ENCODE measurements at places on chromosomes 6 and 20.

DNA sequence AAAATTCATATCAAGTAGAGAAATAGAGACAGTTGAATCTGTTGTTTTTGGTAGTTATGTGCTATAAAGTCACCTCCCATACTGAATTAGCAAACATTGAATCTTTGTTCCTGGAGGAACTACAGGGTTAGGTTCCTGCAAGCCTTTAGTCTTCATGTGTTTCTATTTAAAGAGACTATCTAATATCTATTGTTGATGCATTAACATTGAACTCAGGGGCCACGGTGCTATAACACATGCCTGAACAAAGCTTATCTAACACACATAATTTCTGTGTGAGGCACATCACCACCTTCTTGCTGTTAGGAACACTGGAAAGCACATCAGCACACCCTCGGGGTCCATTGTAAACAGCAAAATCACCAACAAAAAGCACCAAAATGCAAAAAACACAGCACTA, 21.2 kb downstream of the ARFGEF2 start:
- no peak for DNase-seq

DNA sequence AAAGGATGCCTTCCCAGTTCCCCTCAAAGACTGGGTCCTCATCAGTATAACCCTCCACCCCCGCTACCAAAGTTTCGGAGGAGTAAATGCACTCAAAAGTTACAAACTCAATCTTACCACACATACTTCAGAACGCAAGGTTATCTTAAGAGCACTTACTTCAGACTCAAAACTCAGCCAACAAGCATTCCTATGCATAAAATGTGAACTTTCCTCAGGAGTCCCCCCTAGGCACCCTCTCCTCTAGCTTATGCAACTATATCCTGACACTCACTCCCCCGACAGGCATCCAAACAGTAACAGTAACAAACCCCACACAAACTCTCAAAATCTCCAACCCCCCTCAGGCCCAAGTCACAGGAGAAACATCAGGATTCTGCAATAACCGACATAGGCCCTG, 11.1 kb upstream of the ADTRP start:
- no peak for DNase-seq

DNA sequence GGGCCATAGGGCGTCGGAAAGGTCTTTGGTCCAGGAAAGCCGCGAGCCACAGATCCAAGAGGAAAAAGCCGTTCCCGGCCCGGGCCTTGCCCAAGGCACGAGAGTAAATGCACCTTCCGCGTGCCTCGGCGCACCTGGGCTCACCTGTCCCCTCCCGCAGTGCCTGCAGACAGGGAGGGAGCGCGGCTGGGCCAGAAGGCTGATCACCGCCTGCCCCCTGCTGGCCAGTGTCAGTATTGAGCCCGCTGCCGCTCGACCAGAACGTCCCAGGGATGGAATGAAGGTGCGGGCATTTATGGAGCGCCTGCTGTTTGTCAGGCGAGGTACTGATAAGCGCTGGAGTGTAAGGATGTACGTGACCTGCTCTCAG, 679 bp upstream of the LPIN3 start:
- DNase-seq = peak; percentile 94

- no peak for DNase-seq
Observed at GRCh38 chr6:16136091-16136490, 7.2 kb downstream of the MYLIP start.

- no peak for DNase-seq
Observed at GRCh38 chr6:71908162-71908765, 21.9 kb downstream of the RIMS1 start.

DNA sequence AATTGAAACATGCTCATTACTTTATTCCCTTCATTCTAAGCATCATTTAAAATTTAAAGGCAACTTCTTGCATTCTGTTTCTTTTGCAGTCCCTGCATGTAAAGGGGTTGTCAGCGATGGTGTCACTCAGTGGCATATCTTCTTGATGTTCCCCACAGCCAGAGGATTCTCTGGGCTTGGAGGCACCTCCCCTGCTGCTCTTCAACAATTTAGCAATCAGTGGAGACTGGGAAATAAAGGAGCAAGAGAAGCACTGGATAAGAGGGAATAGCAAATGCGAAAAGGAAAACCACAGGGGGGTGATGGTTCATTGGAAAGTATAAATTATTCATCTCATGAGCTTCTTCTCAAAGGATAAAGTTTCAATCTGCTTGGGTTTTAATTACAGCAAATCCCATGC, 30.7 kb upstream of the MC3R start:
- DNase-seq = no peak

GRCh38 chr6:123091091-123091895, 95.3 kb downstream of the CLVS2 start:
- DNase-seq = no peak

DNA sequence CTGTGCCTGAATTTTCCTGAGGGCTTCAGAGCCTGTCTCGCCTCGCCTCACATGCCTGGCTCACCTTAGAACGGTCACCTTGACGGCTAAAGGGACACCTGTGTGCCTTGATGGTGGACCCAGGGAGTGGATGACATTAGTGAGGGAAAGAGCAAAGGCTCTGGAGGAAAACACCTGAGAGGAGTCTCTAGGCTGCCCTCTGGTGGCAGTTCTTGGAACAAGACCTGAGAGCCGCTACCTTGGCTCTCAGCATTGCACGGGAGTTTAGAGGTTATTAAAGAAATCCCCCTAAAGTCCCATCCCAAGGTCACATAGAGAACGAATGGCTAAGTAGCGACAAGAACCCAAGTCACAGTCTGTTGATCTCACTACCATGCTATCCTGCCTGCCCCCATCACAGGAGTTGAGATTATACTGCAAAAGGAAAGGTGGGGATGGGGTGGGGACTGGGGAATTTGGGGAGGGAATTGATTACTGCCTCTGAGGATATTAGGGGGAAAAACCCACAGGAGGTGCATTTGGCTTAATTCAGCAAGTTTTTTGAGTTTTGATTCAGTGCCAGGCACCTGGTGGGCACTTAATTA, 7.9 kb upstream of the CDSN start:
- peak; percentile 44 for DNase-seq

GRCh38 chr6:157281570-157281969, 41.7 kb downstream of the TMEM242 start:
- no peak for DNase-seq

- no peak for DNase-seq
Observed at GRCh38 chr6:34476921-34477320, 11.0 kb downstream of the PACSIN1 start.

DNA sequence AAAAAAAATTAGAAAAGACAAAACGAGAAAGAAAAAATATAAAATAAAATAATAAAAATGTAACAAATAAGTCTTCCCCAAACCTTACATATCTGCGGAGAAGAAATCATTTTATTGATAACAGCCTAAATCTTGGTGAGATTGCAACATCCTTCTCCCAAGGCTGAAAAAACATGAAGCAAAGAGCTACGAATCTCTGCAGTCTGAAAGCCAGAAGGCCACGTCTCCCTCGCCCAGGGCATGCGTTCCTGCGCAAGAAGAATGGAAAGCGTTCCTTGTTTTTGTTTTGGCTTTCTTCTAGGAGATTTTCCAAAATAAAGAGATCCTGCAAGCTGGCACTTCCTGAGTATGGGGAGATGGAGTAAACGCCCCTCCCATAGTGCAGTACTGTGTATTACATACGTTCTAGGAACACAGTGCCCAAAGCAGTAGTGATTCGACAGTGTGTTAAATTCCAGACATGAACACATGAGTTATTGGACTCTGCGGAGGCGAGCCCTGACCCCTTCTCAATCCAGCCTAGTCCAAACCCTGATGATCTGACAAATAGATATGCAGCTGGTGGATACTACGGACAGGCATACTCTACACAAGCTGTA, 126.7 kb upstream of the RREB1 start:
- no peak for DNase-seq

GRCh38 chr6:6993503-6994237, 114.1 kb upstream of the RREB1 start:
- peak; percentile 50 for DNase-seq

- DNase-seq = no peak
Observed at GRCh38 chr6:149500096-149500495, 15.3 kb upstream of the ZC3H12D start.

DNA sequence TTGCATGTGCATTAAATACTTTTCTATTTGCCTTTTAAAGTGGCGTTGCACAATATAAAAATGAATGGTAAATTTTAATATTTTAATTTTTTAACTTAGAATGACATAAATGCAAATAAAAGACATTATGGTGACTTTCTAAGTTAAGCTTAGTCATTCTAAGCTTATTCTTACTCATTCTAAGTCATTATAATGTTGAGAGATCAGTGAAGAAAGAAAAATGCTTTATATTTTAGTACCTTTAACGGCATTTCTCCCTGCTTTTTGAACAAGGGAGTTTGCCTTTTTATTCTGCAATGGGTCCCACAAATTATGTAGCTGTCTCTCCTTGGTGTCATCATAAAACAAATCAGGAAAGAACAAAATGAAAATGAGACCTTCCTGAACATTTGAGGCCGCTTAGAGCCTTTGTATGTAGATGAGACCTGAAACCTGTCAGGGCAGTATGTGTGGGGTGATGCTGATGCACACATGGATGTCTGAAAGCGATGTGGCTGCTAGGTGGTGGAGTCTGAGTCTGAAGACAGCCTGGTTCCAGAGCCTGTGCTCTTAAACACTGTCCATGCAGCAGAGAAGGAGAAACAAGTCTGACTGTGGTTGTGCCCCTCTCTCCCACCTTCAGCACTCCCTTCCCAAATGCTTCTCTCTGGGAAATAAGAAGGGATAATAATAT, 158.0 kb downstream of the PHF3 start:
- DNase-seq = no peak

- DNase-seq = no peak
Observed at GRCh38 chr6:149948616-149949015, 6.8 kb downstream of the ULBP2 start.

GRCh38 chr20:38226553-38226952, 34.0 kb downstream of the KIAA1755 start:
- no peak for DNase-seq

DNA sequence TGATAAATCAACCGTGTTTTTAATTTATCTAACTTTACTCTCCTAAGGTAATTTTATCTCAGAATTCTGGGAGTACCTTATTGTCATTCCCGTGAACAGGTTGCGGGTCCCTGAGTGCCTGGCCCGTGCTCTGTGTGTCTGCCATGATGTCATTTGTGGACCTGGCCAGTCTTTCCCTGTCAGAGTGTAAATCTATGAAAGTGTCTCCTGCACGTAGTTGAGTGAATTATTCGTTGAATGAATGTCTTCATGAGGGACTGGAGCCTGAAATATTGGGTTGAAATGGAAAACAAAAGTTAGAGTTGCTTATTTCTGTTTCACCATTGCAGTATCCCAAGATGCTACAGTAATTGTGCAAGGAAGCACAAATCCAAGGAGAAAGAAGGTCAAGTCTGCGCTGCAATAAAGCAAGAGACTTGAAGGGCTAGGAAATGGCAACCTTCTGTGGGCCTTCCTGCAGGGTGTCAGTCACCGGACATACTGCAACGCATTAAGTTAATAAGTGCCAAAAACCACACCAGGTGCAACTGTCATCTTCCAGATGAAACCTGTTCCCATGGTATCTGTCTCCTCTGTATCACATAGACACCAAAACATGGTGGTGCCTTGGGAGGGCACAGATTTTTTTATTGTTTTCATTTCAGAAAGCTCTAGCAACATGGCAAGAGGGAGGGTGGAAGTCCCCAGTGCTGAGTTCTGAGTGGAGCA, 135.5 kb downstream of the ZDHHC14 start:
- DNase-seq = no peak
